Activated CD4-positive, alpha-beta T cell treated with anti-CD3 and anti-CD28 coated beads, Interleukin-2, amount 10 ng/mL, durations not matched to agents 7 days and 5 days (primary cell): ENCODE measurements at places on chromosomes 16 and 17. TPM values are rescaled to one million over a fixed set of nuclear protein-coding genes. Genes with fewer than 3 reads are reported as not detected.

The EPOP gene
- 7.8 TPM for total RNA-seq

GRCh38 chr16:8920645-8921346 lies 38.6 kb downstream of the LITAFD start:
- peaks cover 80% of the 10 kb centered on the region for H3K36me3 ChIP-seq
- no peaks in the 10 kb centered on the region for H3K27me3 ChIP-seq
- H3K4me1 ChIP-seq: peaks cover 82% of the 10 kb centered on the region
- peak overlapping the region; percentile 21 for H3K27ac ChIP-seq
- DNase-seq: no peak

GRCh38 chr16:86942151-86943051 lies 364.1 kb downstream of the FOXL1 start:
- H3K4me1 ChIP-seq: no peaks in the 10 kb centered on the region
- H3K27ac ChIP-seq: no peak overlapping the region
- DNase-seq: no peak
- H3K36me3 ChIP-seq: no peaks in the 10 kb centered on the region

The CTRB1 gene
- total RNA-seq: not detected

- H3K4me1 ChIP-seq: peaks cover 83% of the 10 kb centered on the region
- peaks cover 3% of the 10 kb centered on the region for H3K36me3 ChIP-seq
- peaks cover 59% of the 10 kb centered on the region for H3K27me3 ChIP-seq
- H3K4me3 ChIP-seq: peak overlapping the region; percentile 86
Observed at GRCh38 chr17:8122422-8122923, 1.4 kb downstream of the HES7 start.
